Gastrocnemius medialis (tissue), 4 donors: ENCODE measurements at places on chromosomes 16 and 17. TPM values are rescaled to one million over a fixed set of nuclear protein-coding genes. Genes with fewer than 3 reads are reported as not detected.

The PTX4 gene
- not detected for total RNA-seq

DNA sequence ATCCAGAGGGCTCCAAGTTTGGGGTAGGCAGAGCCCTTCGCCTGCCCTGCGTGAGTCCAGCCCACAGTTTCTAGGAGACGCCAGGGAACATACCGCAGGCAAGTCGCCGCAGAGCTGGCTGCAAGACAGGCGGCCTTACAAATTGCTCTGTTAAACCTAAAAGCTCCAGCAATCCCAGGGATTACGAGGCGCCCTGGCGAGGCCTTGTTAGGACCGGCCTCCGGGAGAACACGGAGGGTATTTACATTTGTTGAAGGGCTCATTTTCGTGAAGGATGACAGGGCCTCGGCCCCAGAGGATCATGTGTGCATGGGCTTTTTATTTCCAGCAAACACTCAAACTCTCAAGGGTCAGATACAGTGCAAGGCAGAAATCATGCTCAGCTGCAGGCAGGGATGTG, 77.6 kb upstream of the FOXF1 start:
- H3K27ac ChIP-seq: no peak overlapping the region
- H3K27me3 ChIP-seq: peaks cover 19% of the 10 kb centered on the region
- H3K4me1 ChIP-seq: no peaks in the 10 kb centered on the region
- no peak overlapping the region for H3K4me3 ChIP-seq
- H3K36me3 ChIP-seq: no peaks in the 10 kb centered on the region

GRCh38 chr16:51938861-51939260, 608.1 kb downstream of the TOX3 start:
- H3K36me3 ChIP-seq: no peaks in the 10 kb centered on the region
- H3K27me3 ChIP-seq: no peaks in the 10 kb centered on the region
- H3K27ac ChIP-seq: no peak overlapping the region
- no peak overlapping the region for H3K4me3 ChIP-seq
- no peak for DNase-seq

DNA sequence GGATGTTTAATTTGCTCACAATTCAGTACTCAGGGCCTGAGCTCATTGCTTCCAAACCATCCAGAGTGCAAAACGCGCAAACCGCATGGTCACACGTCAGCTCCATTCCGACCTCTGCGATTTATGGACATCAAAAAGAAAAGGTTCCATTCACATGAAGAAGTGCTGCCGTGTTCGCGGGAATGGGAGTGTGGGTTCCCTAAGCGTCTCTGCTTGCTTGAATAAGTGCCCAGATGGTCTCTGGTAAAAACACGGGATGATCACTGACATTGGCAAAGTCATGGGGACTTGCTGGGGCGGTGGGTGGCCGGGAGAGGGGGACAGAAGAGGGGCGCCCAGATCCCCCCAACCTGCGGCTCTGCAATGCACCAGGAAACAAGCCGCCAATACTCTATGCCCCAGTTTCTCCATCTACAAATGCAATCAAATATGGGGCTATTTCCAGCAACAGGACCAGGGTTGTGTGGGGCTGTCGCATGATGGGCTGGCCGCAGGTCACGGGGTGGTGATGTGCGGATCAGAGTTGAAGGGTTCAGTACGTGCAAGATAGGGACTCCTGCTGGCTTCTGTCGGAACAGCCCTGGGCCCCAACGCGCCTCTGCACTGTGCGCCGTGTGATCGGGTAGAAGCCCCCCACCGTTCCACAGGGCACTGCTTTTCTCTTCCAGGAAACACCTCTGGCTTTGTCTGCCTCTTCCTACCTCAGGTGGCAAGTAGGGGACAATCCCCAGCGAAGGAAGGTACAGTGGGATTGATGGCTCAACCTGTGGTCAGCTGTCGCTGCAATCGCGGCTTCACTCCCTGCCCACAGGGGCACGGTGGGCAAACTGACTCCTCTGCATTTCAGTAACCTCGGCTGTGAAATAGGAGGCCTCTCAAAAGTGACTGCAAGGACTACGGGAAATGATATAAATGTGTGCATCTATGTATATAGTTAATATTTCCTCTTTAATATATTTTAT, 11.2 kb downstream of the FOXF1 start:
- no peak overlapping the region for H3K27ac ChIP-seq
- no peaks in the 10 kb centered on the region for H3K4me1 ChIP-seq
- H3K4me3 ChIP-seq: no peak overlapping the region
- H3K27me3 ChIP-seq: peaks cover 71% of the 10 kb centered on the region

The DBNDD1 gene
- total RNA-seq: 22.6 TPM

GRCh38 chr16:81774348-81774747, 4.7 kb upstream of the PLCG2 start:
- no peak overlapping the region for H3K27ac ChIP-seq
- H3K4me3 ChIP-seq: no peak overlapping the region
- H3K36me3 ChIP-seq: no peaks in the 10 kb centered on the region
- no peak for DNase-seq
- no peaks in the 10 kb centered on the region for H3K27me3 ChIP-seq

The CD300E gene
- total RNA-seq: 0.91 TPM

- no peaks in the 10 kb centered on the region for H3K27me3 ChIP-seq
- no peak for DNase-seq
- no peaks in the 10 kb centered on the region for H3K36me3 ChIP-seq
- H3K4me3 ChIP-seq: no peak overlapping the region
- H3K4me1 ChIP-seq: no peaks in the 10 kb centered on the region
Measured at GRCh38 chr17:30545024-30545423, 67.8 kb downstream of the GOSR1 start.

GRCh38 chr16:11781773-11782172, 15.3 kb downstream of the ZC3H7A start:
- peak overlapping the region; percentile 80 for H3K27ac ChIP-seq
- H3K4me3 ChIP-seq: no peak overlapping the region
- peaks cover 33% of the 10 kb centered on the region for H3K36me3 ChIP-seq
- no peak for DNase-seq
- no peaks in the 10 kb centered on the region for H3K27me3 ChIP-seq

DNA sequence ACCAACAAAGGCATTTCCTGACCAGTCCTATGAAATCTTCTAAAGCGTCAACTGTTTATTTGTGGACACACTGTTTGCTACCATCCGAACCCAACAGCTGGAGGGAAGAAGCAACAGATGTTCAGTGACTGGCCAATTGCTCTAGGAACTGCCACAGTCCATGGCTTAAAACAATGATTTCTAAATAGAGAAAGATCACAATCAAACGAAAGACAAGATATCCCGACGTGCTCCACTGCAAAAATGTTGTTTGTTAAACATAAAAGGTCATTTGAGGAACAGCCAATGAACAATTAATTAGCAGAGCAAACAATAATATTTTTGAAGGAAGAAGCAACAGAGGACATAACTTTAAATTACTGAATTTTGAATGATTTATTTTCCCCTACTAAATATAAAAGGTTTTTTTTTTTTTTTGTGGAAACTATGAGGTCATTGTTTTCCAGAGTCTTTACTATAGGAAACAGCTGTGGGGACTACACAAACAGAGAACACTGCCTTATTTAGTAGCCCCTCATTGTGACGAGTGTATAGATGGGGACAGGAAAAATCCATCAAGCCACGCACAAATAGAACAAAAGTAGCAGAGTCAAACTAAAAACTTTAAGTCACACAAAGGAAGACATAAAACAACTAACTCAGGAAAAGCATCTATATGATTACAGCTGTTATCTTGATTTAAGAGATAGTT, 17.2 kb downstream of the USP31 start:
- peaks cover 34% of the 10 kb centered on the region for H3K4me1 ChIP-seq
- H3K27me3 ChIP-seq: no peaks in the 10 kb centered on the region
- no peak overlapping the region for H3K4me3 ChIP-seq
- no peaks in the 10 kb centered on the region for H3K36me3 ChIP-seq
- no peak for DNase-seq
- H3K27ac ChIP-seq: peak overlapping the region; percentile 75

GRCh38 chr17:65442250-65442649, 119.2 kb downstream of the AXIN2 start:
- no peak for DNase-seq
- no peaks in the 10 kb centered on the region for H3K36me3 ChIP-seq
- H3K27me3 ChIP-seq: peaks cover 5% of the 10 kb centered on the region
- H3K27ac ChIP-seq: no peak overlapping the region
- no peak overlapping the region for H3K4me3 ChIP-seq

DNA sequence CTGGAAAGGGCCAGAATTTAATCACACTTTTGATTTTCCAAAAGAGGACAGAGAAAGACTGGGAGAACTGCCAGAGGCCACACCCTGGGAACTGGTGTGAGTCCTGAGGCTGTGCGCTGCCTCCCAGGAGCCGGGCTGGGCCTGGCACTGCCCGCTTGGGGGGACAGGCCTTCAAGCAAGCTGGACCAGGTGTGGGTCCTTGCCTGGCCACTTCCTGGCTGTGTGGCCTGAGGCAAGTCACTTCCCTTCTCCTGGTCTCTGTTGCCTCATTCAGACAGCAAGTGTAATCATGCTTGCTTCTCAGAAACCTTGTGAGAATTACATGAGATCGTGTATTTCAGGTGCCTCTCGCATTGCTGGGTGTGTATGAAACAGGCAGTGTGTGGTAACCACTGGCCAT, 143.0 kb downstream of the SNX29 start:
- DNase-seq: no peak
- H3K27me3 ChIP-seq: no peaks in the 10 kb centered on the region
- H3K4me1 ChIP-seq: no peaks in the 10 kb centered on the region
- no peak overlapping the region for H3K27ac ChIP-seq
- no peaks in the 10 kb centered on the region for H3K36me3 ChIP-seq
- H3K4me3 ChIP-seq: no peak overlapping the region

DNA sequence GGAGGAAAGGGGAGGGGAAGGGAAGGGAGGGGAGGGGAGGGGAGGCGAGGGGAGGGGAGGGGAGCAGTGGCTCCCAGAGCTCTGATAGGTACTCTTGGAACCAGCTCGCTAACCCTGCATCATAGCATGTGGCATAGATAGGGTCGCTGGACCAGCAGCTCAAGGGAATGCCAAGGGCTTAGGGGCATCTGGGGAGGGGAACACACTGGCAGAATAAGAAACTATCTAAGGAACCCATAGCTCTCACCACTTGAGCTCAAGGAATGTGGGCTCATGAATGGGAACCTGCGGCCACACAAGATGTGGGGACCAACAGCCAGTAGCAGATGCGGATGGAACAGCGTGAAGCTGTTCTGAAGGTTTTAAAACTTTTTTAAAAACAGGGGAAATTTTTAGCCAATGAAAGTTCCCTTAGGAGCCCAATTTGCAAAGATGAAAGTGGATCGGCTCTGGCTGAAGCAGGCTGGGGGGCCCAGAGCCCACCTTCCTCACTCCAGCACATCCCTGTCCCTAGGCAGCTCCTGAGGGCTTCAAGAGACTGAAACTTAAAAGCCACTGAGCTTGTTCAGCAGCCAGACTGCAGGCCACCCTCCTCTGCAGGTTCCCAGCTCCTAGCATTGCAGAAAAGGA, 46.9 kb downstream of the PIMREG start:
- no peaks in the 10 kb centered on the region for H3K36me3 ChIP-seq
- no peaks in the 10 kb centered on the region for H3K4me1 ChIP-seq
- peak; percentile 1 for DNase-seq
- H3K4me3 ChIP-seq: no peak overlapping the region
- H3K27ac ChIP-seq: no peak overlapping the region
- no peaks in the 10 kb centered on the region for H3K27me3 ChIP-seq

The TRPV3 gene
- total RNA-seq: 3.8 TPM

- H3K27me3 ChIP-seq: no peaks in the 10 kb centered on the region
- no peak overlapping the region for H3K27ac ChIP-seq
- H3K4me3 ChIP-seq: no peak overlapping the region
- no peak for DNase-seq
- H3K4me1 ChIP-seq: no peaks in the 10 kb centered on the region
Measured at GRCh38 chr17:60280673-60281072, 111.3 kb downstream of the USP32 start.

DNA sequence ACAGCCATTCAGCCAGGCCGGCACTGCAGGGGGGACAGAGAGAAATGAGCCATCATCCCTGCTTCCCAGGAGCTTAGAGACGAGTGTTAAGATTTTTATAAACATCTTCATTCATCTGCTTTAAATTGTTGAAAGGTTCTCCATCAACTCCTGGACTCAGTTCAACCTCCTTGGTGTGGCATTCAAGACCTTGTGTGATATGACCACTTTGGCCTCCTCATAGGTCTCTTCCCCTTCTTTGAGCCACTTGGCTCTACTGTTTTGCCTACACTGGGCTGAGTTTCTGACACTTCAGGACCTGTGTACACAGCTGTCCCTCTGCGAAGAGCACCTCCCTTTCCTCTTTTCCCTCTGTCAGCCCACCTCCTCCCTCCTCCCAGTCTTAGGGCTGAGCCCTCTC, 4.3 kb downstream of the DOC2B start:
- H3K36me3 ChIP-seq: no peaks in the 10 kb centered on the region
- H3K4me1 ChIP-seq: no peaks in the 10 kb centered on the region
- H3K4me3 ChIP-seq: no peak overlapping the region
- H3K27me3 ChIP-seq: peaks cover 9% of the 10 kb centered on the region

GRCh38 chr17:72004011-72004427, 116.8 kb upstream of the SOX9 start:
- DNase-seq: no peak
- H3K27ac ChIP-seq: no peak overlapping the region
- H3K4me3 ChIP-seq: no peak overlapping the region
- no peaks in the 10 kb centered on the region for H3K36me3 ChIP-seq
- no peaks in the 10 kb centered on the region for H3K4me1 ChIP-seq
- no peaks in the 10 kb centered on the region for H3K27me3 ChIP-seq

The TBC1D3I gene
- 0.25 TPM for total RNA-seq

DNA sequence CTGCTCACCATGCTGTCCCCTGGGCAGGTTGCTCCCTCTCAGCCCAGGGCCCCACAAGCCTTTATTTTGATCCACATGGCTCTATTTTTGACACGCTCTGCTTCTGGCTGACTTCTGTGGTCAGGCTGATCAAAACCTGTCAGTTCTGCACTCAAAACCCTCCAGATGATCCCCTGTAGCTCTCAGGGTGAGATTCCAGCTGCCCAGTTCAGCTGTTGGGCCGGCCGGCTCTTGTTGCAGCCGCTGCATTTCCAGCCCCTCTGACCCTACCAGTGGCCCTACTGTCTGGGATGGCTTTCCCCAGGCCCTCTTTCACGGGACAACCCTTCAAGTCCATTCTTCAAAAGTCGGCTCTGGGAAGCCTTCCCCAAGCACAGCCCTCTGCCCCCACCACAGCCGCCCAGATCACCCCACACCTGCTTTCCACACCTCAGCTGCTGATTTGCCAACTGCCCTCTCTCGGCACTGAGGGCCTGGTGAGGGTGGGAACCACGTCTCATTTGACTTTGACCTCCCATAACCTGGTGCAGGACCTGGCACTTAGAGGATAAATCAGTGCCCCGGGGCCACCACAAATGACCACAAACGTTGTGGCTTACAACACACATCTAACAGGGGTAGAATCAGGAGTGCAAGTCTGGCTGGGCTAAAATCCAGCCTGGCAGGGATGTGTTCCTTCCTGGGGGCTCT, 16.3 kb upstream of the CACNG4 start:
- H3K36me3 ChIP-seq: no peaks in the 10 kb centered on the region
- peaks cover 15% of the 10 kb centered on the region for H3K4me1 ChIP-seq
- no peak overlapping the region for H3K4me3 ChIP-seq
- H3K27me3 ChIP-seq: no peaks in the 10 kb centered on the region
- no peak for DNase-seq

- no peak overlapping the region for H3K27ac ChIP-seq
- H3K4me3 ChIP-seq: no peak overlapping the region
- no peaks in the 10 kb centered on the region for H3K36me3 ChIP-seq
- H3K27me3 ChIP-seq: no peaks in the 10 kb centered on the region
- no peak for DNase-seq
Measured at GRCh38 chr16:27208796-27209195, 5.5 kb downstream of the KDM8 start.
